BJ (cell line): ENCODE measurements at places on chromosomes 4 and X. TPM values are rescaled to one million over a fixed set of nuclear protein-coding genes. Genes with fewer than 3 reads are reported as not detected.

RTL9 gene
- polyA plus RNA-seq, result 0.16 and 0.18 TPM in 2 replicates

NUDT10 gene
- polyA plus RNA-seq, result 0.15 and 0.16 TPM in 2 replicates

P2RY4 gene
- polyA plus RNA-seq, result 0.15 and 0.22 TPM in 2 replicates

SPANXD gene
- polyA plus RNA-seq, result not detected in 2 replicates
